NCI-H2107 (cell line): ENCODE measurements at places on chromosomes 16 and 17.
A peak's percentile ranks its signal among the peaks of the same experiment; 100 is the strongest.

GRCh38 chr17:76405967-76406647, 21.7 kb downstream of the SPHK1 start:
- DNase-seq: peak; percentile 85

DNA sequence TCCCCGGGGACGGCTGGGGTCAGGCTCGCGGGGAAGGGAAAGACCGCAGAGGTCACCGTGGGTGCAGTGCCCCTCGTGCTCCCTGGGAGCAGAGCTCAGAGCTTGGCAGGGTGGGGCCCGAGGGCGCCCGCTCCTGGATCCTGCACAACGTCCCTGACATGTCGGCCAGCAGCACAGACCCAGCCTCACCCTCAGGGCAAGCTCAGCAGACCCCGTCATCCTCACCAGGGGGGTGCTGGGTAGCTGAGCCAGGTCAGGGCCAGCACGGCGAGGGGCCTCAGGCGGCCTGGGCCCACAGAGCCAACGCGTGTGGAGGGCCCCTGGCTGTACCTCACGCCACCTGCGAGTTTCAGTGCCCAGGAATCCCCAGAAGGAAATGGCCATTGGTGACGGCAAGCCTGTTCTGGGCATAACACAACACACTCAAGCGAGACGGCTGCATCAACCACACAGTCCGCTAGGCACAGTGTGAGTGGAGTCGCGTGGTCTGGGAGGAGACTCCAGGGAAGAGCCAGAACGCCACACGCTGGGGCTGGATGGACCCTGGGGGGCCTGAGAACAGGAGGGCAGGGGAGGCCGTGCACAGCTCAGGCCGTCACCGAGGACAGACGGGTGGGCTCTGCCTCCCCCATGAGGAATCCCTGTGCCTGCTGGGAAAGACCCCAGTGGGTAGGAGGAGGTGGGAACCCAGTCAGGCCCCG, 60.3 kb downstream of the ZNF778 start:
- no peak for DNase-seq

GRCh38 chr16:58499615-58500351, at the start of gene NDRG4:
Gene NDRG4 (plus strand): TSS chr16:58500143. CDS start chr16:58500249, 106 bp downstream.
- peak; percentile 65 for DNase-seq

- no peak for DNase-seq
These were observed 16.8 kb upstream of the USP43 start for GRCh38 chr17:9628509-9628908.

GRCh38 chr16:90026135-90026534, 6.9 kb upstream of the DBNDD1 start:
- DNase-seq: no peak
